Stimulated activated CD8-positive, alpha-beta memory T cell treated with anti-CD3 and anti-CD28 coated beads, Interleukin-7, amount 100 ng/mL, for 1 hour (primary cell): ENCODE measurements at places on chromosomes 2 and 18.

DNA sequence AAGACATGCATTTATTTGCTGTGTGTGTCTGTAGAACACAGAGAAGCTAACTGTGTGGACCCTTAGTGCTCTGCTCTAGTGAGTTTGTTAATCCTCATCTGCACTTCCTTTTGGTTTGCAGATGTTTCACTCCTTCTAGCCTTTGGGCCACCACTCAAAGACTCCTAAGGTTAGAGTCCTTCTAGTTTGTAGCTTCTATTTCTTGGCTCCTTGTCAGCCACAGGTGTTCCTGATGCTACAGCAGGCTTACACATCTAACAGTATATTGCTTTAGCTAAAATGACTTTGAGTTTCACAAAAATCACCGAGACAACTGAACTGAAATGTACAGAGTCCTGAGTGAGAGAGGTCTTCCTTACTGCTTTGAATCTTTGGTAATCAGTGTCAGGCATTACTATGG lies 551.4 kb downstream of the NRXN1 start:
- no peak for DNase-seq

GRCh38 chr18:78207942-78208341 lies 771.7 kb upstream of the SALL3 start:
- DNase-seq = no peak

- DNase-seq = no peak
These were observed 280.8 kb downstream of the CCDC85A start for GRCh38 chr2:56464613-56465012.

DNA sequence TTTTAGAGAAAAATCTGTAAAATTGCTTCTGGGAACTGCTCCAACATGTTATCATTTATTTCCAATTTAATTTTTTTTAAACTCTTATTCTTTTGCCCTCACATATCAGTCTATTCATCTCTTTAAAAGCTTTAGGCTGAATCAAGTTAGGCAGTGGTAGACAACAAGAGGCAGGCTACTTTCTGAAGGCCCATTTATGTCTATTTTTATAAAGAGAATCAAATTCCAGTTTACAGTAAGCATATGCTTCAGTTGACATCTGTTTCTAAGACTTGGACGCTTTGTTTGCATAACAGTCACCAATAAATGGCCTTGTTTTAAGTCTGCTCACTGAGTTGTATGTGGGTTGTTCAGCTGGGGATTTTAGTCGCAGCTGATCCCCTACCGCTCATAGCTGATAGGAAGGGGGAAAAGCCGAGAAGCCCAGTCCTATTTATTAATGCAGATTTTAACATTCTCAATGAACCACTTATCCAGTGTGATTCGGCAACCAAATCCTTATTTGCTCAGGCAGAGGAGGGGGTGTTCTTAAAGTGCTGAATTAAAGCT lies 260.4 kb upstream of the SIX3 start:
- DNase-seq = no peak

DNA sequence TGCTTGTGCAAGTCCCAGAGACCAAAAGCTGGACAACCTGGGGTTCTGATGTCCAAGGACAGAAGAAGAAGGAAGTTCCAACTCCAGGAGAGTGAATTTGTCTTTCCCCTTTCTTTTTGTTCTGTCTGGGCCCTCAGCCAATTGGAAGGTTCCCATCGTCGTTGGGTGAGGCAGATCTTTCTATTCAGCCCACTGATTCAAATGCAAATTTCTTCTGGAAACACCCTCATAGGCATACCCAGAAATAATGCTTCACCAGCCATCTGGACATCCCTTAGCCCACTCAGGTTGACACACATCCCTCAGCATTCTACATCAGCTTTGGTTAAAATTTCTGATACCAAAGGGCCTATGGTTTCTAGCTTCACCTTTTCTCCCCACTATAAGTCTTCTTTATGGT lies 156.5 kb downstream of the SP3 start:
- no peak for DNase-seq

DNA sequence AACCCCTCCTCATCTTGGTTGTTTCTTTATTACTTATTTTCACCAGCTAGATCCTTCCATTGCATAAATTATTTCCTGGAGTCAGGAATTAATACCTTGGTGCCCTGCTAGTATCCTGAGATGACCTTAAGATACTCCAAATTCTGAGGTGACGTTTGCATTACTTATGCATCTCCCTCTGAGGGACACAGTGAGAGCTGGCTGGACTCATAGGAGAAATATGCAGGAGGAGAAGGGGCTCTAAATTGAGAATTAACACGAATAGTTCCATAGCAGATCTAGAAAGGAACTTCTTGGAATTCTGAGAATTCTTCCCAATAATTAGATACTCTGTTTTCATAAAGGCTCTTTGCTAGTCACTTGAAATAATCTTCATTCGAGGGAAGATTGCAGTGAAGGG lies 310.6 kb upstream of the ZEB2 start:
- no peak for DNase-seq

DNA sequence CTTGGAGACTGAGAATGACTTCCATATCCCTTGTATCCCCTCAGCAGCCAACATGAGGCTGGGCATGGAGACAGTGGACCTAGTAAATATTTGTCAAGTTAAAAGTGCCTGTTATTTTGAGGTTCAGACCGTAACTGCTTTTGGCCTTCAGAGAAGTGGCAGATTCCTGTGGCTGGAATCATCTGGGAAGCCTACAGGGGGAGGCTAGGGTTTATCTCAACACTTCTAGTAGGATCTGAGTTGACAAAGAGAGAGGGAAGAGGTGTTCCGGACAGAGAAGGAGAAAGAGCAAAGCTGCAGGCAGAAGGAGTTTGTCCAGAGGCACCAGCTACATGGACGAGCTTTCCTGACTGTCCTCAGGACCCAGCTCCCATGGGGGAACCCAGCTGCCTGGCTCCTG lies 27.0 kb downstream of the SLC14A2 start:
- no peak for DNase-seq

DNA sequence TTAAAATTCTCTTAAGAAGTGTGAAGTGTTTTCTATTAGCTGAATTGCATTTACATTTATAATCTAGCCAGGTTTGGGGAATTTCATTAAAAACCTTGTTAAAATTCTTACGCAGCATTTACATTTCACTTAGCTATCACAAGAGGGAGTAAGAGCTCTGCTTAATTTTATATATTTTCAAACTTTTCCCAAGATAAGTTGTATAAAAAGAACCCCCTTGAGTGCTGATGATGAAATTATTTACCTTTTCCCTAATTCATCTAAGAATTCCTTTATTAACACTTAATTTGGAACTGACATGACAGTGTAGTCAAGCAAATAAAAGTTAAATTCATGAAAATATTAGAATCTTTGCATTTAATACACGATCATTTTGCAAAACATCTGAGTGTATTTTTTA lies 54.2 kb upstream of the ZSWIM2 start:
- no peak for DNase-seq

GRCh38 chr2:54975175-54975574 lies 75.1 kb downstream of the RTN4 start:
- DNase-seq = no peak

- no peak for DNase-seq
These were observed 180.3 kb downstream of the MYO5B start for GRCh38 chr18:50014606-50015005.

- no peak for DNase-seq
These were observed 2.9 kb upstream of the GALNT3 start for GRCh38 chr2:165796819-165797530.

- DNase-seq = no peak
These were observed 12.4 kb downstream of the IGFBP2 start for GRCh38 chr2:216645636-216645950.

DNA sequence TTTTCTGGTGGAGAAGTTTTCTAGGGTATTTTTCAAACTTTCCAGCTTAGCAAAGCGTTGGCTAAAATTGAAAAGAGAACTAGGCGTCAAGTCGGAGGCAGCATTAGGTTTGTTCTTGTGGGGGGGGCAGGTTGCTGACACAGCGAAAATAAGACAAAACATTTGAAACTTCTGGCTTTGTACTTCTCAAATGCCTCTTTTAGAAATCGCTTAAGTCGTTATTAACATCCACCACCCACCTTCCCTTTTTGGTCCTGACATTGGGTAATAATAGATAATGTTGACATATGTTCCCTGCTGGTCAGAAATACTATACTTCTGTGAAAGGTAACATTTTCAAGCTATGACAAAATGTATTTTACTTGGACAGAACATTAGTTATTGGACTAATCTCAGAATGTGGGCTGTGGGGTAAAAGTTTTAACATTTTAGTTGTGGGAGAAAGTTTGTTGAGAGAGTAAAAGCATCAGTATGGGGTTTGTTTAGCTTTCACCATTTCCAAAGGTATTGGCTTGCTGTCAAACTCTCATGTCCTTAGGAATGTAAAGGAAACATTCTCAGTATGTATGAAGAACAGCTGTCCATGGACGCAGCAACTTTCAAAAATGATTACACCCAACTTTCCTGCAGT lies 88.1 kb upstream of the ZEB2 start:
- no peak for DNase-seq

- DNase-seq = no peak
These were observed 117.9 kb downstream of the LRATD1 start for GRCh38 chr2:14750433-14750832.

DNA sequence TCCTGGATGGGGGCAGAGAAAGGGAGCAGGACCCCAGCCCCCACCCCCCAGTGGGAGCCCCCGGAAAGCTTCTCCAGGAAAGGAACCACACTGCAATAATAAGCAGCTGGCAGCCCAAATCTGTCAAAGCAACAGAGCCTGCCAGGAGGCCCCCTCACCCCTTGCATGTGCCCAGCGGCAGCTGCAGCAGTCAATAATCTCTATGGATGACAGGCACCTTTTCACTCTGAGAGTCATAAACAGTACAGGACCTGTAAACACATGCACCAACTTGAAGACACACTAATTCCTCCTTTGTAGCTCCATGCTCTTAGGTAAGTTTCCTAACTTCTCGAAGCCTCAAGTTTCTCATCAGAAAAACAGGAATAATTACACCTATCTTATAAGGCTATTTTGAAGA lies 26.2 kb upstream of the KDM3A start:
- DNase-seq = no peak

DNA sequence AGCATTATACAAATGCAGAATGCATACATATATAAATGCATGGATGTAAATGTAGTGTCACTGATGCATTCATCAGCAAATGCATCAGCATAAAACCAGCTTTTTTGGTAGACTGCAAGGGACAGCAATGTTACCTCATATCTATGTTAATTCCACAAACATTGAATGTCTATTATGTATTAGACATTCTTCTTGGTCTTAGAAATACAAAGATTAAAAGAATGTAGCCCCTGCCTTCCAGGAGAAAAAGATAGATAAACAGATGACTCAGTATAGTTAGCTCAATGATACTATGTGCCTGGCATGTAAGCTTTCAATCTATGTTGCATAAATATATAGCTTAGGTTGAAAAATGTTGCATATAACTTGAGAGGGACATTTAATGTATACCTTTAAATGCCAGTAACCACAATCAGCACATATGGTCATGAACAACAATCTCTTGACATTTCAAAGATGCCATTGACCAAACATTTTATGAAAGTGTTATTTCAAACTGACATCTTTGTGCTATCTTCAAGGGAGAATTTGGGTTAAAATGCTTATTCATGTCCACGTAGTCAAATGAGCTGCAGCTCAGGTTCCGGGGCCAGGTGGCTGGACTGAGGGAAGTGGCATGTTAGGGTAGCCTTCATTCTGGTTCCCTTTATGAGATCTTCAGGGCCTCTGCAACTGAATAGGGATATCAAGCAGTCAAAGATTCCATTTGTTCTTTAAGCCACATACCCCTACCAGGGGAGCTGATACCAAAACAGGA lies 45.2 kb upstream of the GCG start:
- DNase-seq = no peak

- no peak for DNase-seq
These were observed 8.0 kb upstream of the SPEG start for GRCh38 chr2:219426534-219427136.

DNA sequence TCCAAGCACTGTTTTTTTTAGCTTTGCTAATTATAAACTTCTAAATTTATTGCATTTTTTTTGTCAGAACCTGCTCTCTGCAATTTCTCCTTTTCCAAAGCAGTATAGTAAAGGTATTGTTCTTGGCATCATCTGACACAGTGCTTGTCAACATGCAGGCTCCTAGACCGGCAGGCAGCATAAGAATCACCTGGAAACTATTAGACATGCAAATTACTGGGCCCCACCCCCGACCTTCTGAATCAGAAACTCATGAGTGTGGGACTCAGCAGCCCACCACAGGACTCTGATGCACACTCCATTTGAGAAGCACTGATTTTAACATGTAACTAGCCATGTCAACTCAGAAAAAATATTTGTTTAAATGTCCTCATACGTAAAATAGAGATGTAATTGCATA lies 551.1 kb upstream of the CELF4 start:
- no peak for DNase-seq

- no peak for DNase-seq
These were observed 4.6 kb upstream of the UGT1A5 start for GRCh38 chr2:233707940-233708644.

DNA sequence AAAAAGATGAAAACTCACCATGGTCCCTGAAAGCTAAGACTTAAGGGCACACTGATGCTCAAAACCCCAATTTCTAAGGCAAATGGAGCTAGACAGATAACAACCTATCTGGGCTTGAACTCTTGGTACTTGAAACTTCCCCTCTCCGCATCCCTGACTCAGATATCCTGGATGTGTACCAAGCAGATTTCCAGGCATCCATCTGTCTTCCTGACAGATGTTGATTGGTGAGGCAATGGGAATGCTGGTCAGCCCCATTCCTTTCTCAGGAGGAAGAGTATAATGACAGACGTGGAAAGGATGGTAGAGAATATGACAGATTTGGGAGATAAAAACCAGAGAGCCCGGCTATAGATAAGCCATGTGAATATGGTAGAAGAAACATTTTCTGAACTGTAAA lies 69.2 kb downstream of the ADD2 start:
- DNase-seq = no peak

- DNase-seq = no peak
These were observed 60.3 kb downstream of the EHBP1 start for GRCh38 chr2:62765619-62766376.

DNA sequence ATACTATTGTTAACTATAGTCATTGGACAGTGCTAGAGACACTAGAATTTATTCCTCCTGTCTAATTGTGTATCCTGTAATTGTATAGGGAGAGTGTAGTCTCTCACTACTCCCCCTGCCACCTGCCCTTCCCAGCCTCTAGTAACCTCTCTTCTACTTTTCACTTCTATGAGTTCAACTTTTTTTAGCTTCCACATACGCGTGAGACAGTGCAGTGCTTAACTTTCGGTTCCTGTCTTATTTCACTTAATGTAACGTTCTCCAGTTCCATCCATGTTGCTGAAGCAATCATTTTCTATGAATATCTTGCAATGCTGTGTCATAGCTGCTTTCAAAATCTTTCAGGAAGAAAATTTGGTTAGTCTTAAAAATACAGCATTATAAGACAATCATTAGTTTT lies 22.8 kb upstream of the RUFY4 start:
- DNase-seq = no peak

- no peak for DNase-seq
These were observed 32.9 kb downstream of the LOXHD1 start for GRCh38 chr18:46624127-46624526.

DNA sequence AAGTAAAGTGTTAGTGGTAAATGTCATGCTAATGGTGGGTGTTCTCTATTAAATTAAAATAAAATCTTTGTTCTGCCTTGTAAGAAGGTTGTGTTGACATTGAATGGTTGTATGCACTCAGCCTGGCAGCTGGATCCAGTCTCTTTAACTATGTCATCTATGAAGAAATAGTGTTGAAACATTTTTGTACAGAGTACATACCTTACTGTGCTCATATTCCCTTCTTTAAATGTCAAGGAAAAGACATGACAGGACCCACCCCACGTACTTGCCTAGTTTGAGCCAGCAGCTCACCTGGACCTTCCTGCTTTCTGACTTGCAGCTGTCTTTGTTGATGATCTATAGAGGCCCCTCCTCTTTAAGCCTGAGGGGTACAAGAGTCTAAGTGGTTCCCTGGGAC lies 85.6 kb upstream of the ST3GAL5 start:
- no peak for DNase-seq

GRCh38 chr2:11129598-11130449 lies 25.4 kb upstream of the SLC66A3 start:
- DNase-seq = peak; percentile 51
